ENCODE measurements at places on chromosomes 6 and 20.

GRCh38 chr6:77856391-77856790 is 203.6 kb downstream of the MEI4 start:
- no peak for DNase-seq

GRCh38 chr6:7538484-7538883 is 3.0 kb upstream of the DSP start:
- no peak for DNase-seq

DNA sequence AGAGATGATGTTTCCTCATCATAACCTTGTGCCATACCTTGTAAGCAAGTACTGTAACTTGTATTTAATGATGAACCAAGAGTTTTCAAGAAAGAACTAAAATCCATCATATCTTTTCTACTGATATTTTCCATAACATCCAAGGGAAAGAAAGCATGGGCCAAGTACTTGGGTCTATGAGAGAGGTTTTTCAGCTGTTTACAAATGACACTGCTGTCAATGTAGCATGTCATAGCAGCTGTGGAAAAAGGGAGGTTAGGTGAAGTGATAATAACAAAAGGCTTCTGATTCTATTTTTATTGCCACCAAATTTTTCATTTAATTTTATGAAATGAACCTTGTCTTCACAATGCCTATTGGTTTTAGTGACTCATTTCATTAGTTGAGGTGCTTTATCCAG is 482.3 kb downstream of the LMBRD1 start:
- DNase-seq, result no peak

DNA sequence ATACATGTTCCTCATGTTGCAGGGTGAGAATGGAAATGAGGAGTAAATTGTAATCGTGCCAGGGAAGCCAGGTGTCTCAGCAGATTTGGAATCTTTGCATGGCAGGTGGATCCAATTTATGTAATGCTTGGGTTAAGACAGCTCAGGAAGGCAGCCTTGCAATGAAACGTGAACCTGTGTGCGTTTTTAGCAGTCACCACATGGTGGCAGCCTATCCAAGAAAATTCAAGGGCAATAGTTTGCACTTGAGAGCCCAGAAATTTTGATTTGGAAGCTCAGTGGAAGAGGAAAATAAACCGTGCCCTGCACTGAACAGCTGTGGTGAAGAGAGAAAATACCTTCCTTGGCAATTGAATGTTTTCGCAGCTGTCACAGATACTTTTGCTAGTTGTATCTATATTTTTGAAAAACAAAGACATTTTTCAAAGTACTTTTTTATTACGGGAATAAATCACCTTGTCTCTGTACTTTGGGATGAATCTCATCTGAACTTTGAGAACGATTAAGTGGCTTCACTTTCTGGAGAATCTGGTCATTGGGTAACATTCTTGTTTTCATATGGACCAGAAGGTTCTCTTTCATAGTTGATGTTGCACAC is 26.5 kb downstream of the MTHFD1L start:
- DNase-seq, result no peak

DNA sequence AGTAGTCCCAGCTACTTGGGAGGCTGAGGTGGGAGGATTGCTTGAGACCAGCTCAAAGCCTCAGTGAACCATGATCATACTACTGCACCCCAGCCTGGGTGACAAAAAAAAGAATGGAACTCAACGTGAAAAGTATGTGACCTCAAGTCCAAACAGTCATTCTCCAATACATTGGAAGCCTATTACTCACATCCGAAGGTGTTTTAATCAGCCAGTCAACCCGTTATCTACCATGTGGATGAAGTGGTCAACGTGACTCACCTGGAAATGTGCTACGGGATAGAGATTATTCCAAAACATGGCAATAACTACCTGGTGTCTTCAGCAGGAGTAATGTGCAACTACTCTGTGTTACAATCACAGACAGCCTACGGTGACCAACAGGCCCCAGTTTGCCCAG is 85.8 kb upstream of the TOP1 start:
- DNase-seq, result no peak

DNA sequence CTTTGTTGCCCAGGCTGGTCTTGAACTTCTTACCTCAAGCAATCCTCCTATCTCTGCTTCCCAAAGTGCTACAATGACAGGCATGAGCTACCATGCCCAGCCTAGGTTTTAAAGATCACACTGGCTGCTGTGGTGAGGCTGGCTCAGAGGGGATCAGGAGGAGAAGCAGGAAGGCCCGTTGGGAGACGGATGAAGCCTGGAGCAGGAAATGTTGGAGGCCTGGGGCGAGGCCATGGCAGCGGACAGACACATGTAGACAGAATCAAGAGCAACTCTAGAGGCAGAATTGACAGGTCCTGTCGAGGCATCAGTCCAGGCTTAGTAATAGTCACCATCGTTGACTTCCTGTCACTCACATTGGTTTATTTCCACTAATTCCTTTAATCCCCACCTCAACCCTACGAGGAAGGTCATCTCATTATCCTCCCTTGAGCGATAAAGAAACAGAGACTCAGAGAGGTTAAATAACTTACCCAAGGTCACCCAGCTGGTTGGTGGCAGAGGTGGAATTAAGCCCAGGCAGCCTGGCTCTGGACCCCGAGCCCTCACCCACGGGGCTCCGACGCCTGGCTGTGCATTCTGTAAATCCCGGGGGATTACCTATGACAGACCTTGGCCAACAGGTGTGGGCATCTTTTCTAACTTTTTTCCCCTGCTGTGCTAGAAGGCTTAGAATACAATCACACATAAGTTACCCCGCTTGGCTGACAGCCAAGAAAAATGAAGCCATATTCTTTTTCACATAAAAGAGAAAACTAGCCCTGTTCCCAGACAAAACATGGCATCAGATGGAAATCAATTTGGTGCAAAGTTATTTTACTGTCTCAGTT is 113.4 kb downstream of the EYA2 start:
- no peak for DNase-seq

DNA sequence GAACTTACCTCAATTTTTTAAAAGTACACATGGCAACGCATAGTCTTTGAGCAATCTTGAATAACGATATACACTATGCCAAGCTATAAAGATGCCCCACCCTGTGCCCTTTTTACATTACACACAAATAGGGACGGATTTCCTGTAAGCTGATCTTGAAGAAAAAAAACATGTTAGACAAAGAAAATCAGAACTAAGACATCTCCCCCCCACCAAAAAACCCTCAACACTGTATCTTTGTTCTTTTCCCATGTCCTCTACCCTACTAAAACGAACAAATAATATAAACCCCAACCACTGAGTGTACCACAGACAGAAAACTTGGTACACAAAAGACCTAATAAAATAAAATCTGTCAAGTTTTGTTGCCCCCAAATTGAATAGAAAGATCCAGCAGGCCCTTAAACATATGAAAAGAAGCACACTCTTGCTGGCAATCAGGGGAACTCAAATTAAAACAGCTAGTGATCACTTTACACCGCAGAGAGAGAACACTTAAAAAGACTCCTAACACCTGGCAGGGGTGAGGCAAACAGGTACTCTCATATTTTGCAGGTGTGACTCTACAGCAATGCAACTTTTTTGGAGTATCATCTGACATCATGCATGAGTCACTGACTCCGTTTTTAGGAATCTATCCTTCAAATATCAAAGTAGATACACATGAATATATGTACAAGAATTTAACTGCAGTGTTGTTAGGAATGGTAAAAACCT is 29.6 kb downstream of the BACH2 start:
- no peak for DNase-seq

- DNase-seq, result no peak
These were observed 70.4 kb downstream of the FYN start for GRCh38 chr6:111802720-111803330.

DNA sequence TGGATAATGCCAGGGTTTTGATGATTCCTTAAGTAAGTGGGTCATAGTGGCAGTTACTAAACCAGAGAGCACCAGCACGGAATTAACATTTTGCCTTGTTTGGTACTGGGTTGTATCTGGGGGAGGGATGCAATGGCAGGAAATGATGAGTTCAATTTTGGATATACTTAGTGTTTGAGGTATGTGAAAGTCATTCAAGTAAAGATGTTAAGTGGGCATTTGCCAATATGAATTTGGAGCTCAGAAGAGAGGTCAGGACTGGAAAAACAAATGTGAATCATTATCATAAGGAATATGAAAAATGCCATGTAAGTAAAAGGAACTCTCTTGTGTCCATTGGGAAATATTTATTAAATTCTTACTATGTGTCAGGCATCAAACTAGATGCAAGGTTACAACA is 6.2 kb downstream of the PXT1 start:
- no peak for DNase-seq

DNA sequence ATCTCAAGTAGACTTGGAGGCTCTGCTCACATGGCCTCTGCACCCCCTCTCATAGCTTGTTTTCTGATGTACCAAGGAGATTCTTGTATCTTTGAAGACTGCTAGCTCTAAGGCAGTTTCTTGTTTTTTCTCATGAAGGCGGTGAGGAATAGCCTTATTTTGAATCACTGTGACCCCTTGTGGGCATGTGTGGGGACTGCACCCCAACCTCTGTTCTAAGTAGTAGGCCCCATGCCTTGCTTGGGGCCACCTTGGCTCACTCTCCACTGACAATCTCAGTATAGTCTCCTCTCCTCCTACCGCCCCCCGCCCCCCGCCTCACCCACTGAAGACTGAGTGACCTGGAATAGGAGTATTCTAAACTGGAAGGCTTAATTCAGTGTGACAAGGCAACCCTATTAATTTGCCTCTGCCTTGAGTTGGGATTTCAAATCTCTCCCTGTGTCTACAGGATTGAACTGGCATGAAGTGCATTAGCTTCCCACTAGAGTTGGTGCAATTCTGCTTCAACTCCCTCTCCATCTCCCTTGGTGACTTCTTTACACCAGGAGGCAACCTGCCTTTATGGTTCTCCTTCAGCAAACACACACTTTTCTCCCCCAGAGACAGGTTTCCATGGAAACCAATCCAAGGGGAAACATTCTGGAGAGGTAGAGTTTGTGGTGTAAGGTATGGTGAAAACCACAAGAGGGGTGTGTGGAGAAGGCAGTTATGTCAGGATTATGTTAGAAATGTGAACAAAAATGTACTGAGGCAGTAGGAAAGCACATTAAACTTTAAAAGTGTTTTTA is 75.4 kb upstream of the ECI2 start:
- peak; percentile 20 for DNase-seq

DNA sequence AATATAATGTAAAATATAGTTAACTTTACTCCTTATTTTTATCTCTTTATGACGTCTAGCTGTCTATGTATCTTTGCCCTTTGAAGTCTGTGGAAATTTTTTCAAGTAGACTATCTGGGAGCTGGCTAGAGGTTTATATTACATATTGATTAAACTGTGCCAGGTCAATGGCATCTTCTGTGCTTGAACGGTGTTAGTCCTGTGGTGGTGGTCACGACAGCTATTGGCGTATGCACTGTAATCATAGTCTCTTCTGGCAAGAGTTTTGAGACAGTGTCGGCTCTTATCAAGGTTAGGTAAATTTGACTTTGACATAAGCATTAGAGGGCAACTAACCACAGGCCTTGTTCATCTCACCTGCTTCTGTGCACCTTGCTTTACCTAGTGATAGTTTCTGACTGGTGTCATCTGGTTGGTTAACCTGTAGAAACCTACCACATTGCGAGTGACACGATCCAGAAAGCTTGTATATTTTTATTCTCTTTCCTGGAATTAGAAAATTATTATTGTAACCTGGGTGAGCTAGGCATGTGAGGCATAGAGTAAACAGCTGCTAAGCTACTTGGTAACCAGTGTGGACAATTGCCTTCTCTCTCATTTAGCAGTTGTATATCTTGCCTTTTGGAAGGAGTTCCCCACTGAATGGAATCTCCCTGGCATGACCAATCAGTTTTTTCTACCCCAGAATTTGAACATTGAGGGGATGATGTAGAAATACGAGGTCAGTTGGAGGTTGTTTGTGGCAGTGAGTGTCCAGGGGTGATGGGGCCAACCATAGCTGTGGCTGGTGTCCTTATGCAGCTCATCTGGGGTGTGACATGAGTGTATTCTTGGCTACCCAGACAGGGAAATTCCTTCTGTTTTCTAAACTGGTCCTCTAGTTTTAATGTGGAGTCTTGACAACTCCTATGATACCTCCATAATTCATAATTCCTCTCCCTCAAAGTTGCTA is 45.9 kb downstream of the SH3BGRL2 start:
- DNase-seq, result no peak

DNA sequence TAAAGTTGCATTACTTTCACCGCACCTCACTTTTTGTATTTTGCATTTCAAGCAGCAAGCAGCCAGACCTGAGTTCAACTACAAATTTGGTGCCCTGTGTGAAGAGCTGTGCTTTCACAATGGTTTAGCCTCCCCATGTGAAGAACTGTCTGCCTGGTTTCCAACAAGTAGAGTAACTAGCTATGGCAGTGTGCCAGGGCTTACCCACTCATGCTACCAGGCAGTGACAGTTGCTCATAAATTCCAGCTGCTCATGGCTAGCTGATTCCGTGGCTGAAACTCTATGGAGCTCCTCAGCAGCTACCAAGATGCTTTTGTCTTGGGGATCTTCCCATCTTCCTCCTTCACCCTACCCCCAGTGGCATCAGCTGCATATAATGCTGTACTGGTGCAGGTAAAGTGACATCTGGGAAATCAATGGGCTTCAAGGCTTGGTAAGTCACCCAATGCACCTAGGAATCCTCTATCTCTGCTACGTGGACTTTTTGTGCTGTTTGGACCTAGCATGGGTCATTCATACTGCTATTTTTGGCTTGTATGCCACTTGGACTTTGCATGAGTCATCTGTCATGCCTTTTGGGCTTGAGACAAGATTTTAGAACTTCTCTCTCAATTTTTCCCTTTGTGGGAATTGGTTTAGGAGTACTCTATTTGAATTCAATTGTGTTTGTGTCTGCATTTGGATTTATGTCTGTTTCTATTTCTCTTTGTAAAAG is 176.5 kb upstream of the GJE1 start:
- DNase-seq, result no peak

DNA sequence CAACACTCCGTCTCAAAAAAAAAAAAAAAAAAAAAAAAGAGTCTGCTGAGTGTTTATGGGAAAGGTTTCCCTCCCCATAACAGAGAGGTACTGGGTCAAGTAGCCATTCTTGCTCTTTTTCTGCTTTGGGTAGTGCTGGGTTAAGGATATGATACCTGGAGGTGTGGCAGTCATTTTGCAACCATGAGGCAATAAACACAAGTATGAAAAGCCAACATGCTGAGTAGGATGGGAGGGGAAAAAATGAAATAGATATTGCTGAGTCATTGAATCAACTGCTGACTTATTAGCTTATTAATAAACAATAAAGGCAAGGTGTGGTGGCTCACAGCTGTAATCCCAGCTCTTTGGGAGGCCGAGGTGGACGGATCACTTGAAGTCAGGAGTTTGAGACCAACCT is 2.3 kb upstream of the TOMM34 start:
- no peak for DNase-seq

DNA sequence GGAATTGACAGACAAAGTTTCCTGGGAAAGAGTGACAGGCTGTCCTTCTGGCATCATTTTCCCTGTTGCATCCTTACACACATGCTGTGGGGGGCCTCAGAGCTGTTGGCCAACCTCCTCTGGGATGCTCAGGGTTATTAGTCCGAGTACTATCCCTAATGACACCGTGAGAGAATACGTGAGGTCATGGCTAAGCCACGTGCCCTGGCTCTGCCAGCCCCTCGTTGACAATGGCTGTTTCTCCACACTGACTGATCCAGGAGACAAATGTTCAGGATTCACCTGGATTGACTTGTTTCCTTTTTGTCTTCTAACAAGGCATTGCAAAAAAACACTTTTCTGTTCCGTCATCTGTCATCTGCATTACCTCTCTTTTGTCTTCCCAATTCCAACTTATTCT is 604.6 kb downstream of the TFAP2A start:
- DNase-seq, result no peak

- DNase-seq, result no peak
These were observed 9.7 kb downstream of the LRRN4 start for GRCh38 chr20:6044115-6044514.
